ENCODE measurements at places on chromosomes 13 and 19. TPM values are rescaled to one million over a fixed set of nuclear protein-coding genes. Genes with fewer than 3 reads are reported as not detected.

DIRAS1 gene
- 19.9 TPM for total RNA-seq

ZSCAN4 gene
- total RNA-seq = not detected

CRLF1 gene
- total RNA-seq = 0.68 TPM

MTRF1 gene
- 16.1 TPM for total RNA-seq

ZNF93 gene
- 36.0 TPM for total RNA-seq

ZNF578 gene
- 0.86 TPM for total RNA-seq

KMT5C gene
- total RNA-seq = 32.9 TPM
